Mesendoderm (in vitro differentiated cells): ENCODE measurements at places on chromosomes 1 and 21.

- no peak for DNase-seq
These were observed 58.4 kb downstream of the SAMSN1 start for GRCh38 chr21:14487490-14488432.

- no peak for DNase-seq
These were observed 14.2 kb upstream of the KCNE1 start for GRCh38 chr21:34526241-34526617.

- no peak for DNase-seq
These were observed 1.3 kb downstream of the SLC2A1 start for GRCh38 chr1:42957229-42957879.

DNA sequence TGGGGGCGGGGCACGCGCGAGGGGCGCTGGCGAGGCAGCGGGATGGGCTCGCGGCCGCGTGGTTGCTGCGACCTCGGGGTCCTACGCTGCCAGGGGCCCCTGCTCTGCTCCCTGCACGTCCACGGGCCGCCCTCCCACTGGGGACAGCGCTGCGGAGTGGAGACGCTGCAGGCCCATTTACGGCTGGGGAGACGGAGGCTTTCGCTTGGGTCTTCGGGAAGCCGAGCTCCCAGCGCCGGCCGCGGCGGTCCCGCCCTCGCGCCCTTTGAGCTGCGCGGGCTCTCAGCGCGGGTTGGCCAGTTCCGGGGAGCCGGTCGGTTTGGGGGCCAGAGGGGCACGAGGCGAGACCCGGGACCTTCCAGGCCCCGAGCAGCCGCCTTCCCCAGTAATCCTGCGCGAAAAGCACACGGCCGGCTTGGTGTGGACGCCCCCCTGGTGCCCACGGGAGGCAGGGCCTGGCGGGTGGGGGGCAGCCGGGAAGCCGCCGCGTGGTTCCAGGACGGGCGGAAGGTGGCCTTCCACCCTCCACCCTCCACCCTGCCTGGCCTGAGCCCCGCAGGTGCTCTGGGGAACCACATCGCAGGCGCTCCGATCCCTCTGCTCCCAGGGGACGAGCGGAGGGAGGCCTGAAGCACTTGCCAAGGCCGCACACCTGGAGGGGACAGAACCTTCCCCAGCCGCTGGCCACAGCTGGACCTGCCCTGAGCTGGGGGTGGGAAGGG is 570 bp upstream of the PEX10 start:
- DNase-seq, result peak; percentile 29

- no peak for DNase-seq
These were observed 13.6 kb downstream of the BATF3 start for GRCh38 chr1:212686069-212686468.

GRCh38 chr1:228364068-228364705 is 42.4 kb downstream of the TRIM11 start:
- DNase-seq, result no peak

DNA sequence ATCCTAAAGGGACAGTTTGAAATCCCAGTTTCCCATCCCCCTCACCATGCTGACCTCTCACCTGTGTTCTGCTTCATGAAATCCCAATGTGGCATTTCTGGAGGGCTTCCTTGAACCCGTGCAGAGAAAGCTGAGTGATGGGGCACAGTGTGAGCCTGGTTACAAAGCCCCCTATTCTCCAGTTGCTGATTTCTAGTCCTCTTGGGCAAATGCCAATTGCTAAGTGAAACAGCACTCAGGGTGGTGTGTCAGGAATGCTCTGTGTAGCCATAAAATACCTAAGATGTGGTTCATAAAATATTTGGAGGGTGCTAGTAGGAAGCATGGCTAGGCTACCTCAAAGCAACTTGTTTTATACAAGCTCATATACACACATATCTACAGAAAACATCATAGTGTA is 32.0 kb downstream of the SUSD4 start:
- DNase-seq, result no peak

DNA sequence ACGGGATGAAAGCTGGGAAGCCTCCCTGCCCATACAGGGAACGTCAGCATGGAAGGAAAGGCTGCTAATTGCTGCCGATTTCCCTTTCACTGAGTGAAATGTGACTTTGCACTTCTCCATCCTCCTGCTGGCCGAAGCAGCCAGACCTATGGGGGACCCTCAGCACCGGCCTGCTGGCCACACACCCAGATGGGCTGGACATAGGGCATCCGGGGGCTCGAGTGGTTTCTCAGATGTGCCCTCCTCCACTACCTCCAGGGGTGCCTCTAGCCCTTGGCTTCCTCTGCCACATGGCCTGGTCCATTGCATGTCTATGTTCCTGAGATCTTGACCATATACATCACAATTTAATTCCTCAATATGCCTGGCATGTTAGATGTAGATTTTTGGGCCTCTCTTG is 79.7 kb downstream of the LRRN2 start:
- DNase-seq, result no peak

DNA sequence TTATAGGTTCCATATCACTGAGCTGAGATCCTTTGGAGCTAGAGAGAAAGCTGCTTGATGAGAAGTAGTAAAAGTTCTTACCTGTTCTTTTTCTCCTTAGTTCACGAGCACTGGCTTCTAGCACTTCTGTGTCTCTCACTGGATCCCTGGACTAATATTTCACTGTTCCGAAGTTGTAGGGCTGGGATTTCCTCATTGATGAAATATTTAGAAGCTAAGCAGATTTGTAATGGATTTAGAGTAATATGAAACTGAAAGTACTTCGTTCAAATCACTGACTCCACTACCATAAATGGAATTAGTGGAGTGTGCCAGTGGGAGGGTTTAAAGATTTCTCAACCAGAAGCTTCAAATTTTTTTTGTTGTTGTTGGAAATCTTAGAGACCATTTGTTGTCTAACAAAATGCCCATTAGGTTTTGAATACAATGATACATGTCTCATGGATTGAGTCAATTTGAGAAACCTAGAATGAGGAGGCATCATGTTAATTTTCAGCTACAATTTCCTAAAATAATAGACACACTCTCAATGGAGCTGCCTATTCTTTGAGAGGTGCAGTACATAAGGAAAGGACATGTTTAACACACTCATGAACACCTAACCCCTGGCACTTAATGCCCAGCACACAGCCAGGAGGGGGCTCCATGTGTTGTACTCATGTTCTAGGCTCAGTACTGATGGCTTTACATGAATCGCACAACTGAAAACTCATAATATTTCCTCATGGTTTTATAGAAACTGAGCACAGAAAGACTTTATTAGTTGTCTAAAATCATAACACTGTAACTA is at the start of gene GBP1:
Gene GBP1 (minus strand): TSS at position 130 of the 790 bp plus-strand sequence. CDS start 1,974 bp downstream, outside the sequence.
- DNase-seq, result no peak

DNA sequence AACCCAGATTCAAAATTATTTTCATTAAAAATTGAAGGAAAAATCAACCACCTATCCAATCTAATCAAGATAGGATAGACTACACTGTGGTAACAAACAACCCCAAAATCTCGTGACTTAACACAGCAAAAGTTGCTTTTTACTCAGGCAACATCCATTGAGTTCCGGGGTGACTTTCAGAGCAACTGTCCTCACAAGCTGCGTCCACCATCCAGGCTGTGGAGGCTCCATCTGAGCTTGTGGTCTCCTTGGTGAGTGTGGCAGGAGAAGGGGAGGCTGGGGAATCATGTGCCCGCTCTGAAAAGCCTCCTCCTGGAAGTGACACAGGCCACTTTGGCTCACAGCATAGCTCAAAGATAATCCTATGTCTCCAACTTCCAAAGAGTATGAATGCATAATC is 52.4 kb downstream of the CD2 start:
- no peak for DNase-seq

DNA sequence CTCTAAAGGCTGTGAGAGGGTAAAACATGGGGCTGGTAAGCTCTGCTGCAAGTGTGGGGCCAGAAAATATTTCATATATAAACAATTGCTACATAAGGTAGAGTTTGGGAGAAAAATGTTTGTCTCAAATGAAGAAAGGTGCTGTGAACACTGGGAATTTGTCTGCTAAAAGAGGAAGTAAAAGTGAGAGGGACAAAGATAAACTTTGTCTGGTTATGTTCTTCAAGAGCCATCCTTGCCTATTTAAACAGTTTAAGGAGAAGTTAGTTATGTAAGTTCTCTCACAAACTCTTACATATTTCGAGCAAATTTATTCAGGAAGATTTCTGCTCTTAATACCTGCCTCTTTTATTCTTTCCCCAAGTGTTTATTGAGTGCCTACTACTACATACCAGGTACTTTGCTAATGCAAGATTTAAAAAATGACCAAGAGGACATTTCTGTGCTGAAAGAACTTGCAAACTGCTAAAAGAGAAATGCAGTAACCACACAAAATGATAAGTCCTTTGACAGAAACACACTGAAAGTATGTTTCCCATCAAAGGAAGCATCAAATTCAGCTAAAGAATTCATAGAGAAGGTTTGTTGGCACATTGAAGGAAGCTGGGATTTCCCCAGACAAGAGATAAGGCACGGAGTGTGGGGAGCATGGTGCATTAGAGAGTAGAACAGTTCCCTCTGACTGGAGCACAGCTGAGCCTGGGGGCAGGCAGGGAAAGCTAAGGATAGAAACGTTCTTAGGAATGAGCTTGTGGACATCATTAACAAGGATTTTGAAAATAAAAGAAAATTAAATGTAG is 549.1 kb downstream of the PTBP2 start:
- DNase-seq, result no peak

- DNase-seq, result peak; percentile 57
These were observed 117.4 kb upstream of the PLPPR5 start for GRCh38 chr1:99122039-99122438.

- DNase-seq, result peak; percentile 40
These were observed 177.4 kb downstream of the IGSF21 start for GRCh38 chr1:18284805-18285537.

DNA sequence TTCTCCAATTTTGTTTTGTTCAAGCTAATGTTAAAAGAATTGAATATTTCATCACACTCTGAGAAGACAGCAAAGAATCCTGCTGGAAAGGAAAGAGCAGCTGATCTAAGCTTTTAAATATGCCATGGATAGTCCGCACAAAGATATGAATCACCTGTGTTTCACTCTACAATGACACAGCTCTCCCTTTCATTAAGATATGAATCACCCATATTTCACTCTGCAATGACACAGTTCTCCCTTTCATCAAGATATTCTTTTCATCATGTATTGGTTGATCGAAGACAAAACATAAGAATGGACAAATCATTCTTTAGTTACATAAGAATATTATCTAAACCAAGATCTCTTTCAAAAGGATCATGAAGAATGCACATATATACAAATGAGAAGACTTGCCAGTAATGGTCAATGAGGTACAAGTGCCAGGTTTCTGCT is 367.3 kb downstream of the SMYD3 start:
- DNase-seq, result no peak

DNA sequence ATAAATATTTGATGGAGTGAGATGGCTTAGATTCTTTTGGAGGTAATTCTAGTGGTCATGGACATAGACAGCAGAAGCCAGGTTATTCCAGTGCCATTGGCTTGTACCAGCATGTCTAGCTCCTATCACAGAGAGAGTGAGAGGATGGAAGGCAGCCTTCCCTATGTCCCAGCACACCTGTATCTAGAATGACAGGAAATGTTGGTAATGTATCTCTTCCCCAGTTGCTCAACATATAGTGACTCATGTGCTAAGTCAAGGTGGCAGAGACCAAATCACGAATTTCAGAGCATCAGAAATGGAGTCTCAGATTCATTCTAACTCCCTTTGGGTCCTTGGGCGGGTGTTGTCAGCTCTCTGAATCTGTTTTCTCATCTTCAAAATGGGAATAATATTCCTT is 28.4 kb downstream of the METTL13 start:
- no peak for DNase-seq

DNA sequence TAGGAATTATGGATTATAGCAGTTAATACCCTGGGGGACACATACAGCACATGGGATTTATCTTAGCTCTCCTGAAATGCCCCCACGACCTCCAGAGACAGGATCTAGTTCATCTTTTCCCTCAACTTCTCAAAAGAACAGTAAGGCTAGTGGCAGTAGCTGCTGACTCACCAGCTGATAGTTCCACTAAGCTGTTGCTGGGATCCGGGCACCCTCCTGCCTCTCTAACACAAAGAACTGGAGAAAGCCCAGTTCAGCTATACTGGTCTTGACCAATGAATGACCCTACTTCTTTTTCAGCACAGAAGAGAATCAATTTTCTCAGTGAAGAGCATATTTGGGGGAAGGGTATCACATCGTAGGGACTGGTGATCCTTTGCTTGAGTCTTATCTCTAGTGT is 84.1 kb downstream of the PGBD5 start:
- no peak for DNase-seq
